Tongue (tissue), 3 donors: ENCODE measurements at places on chromosomes 1 and 21. TPM values are rescaled to one million over a fixed set of nuclear protein-coding genes. Genes with fewer than 3 reads are reported as not detected.

The LRRN2 gene
- total RNA-seq, result 1.5 TPM

The FCER1A gene
- 3.4 TPM for total RNA-seq

The MAP3K7CL gene
- total RNA-seq, result 88.3 TPM

The PALMD gene
- total RNA-seq, result 147 TPM

The BEND5 gene
- 17.5 TPM for total RNA-seq

The CLEC20A gene
- total RNA-seq, result not detected

The FALEC gene
- not detected for total RNA-seq

The URB2 gene
- 11.0 TPM for total RNA-seq

The FCMR gene
- 4.4 TPM for total RNA-seq

The ITPKB gene
- 34.2 TPM for total RNA-seq
